Femur (tissue), 1 donor: ENCODE measurements at places on chromosomes 1 and 21.

- peak; percentile 38 for DNase-seq
Observed at GRCh38 chr1:228647523-228648444, 87.5 kb upstream of the RHOU start.

- peak; percentile 23 for DNase-seq
Observed at GRCh38 chr1:100557606-100557953, 19.6 kb downstream of the GPR88 start.

DNA sequence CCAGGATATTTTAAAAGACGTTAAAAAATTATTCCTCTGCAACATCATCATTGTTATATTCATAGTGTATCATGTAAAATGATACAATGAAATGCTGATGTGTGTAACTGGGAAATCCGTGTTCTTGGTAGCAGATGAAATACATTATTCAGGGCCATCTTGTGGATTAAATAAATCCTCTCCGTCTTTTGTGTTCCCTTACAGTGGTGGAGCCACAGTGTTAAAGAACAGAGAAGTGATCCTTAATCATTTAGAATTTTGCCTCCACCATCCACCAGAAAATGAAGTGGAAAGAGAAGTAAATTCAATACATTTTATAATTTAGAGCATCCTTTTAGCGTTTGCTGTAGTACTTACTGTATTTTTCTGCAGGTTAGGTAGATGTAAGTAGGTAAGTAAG, 1.3 kb downstream of the DYRK3 start:
- DNase-seq: no peak

DNA sequence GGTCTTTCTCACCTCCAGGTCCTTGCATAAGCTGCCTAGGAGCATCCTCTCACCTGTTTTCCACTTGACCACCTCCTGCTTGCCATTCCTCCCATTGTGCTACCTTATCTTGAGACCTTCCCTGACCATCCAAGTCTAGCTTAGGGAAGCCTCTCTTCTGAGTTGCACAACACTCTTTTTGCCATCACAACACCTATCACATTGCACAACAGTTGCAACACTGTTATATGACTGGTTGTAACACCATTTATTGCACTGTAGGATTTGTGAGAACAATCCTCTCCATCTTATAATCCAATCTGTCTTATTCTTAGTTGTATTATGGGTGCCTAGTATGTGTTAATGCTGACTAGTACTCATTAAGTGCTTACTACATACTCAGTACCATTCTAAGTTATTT, 488.7 kb downstream of the OMA1 start:
- DNase-seq: no peak

DNA sequence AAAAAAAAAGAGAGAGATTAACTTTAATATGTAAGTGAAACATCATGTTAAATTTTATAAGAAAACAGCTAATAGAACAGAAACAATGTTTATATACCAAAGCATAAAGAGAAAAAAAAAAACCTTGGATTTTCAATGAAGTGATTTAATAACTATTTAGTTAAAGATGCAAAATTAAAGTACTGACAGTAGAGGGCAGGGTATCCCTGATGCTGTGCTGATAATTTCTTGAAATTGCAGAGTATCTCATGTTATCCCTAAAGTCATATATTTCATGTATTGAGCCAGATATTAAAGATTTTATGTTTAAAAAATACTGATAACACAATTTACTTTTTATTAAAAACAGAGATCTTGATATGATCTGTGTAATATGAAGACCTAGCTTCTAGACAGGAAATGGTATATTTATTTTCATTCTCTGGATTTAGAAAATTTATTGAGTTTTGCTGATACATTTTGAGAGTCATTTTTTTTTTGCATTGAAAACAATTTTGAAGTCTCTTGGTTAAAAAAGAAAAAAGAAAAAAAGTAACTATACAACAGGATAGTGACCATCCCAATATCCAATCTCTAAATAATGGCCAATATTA, 273.2 kb downstream of the USP25 start:
- no peak for DNase-seq

- DNase-seq: peak; percentile 37
Observed at GRCh38 chr1:5847013-5847659, 145.1 kb downstream of the NPHP4 start.

DNA sequence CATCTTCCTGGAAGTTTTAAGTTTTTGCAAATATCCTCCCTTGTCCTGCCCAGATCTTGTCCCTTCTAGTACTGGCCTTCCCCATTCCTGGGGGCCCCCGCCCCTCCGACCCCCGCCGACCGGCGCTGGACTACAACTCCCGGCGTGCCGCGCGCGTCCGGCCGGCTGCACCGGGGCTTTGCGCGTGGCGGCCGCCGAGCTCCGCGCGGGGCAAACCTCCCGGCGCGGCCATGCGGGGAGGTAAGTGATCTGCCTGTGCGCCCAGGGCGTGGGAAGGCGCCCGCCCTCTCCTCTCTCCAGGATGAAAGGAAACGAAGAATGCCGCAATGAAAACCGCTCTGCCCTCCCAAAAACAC, 3.2 kb upstream of the SAMD13 start:
- peak; percentile 78 for DNase-seq

- DNase-seq: no peak
Observed at GRCh38 chr1:33292726-33293340, 28.1 kb downstream of the A3GALT2 start.

DNA sequence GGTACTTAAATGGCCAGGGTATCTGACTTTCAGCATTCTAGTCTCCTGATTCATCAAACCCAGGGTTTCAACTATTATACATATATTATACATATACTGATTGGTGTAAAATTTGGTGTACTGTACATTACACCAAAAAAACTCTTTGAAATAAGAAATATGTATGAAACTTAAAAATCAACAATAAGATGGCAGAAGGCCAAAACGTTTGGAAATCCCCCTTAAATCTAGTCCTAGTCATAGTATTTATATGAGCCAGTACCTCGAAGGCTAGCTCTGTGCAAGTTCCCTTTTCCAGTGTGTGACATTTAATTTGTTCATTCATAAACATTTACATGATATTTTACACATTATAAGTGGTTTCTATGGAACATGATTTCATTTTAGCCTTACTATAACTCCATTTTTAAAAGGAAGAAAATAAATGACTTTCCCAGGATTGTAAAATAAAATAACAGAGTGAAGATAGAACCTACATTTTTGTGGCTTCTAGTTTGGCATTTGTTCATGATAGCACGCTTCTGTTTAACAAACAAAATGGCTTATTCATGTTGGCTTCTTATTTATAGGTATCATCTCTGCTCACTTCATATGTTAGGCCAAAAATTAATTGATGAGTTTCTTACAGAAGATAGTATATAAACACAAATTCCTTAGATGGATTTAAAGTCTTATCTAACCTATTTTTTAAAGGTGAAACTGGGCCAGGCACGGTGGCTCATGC, 18.8 kb upstream of the ZNF281 start:
- no peak for DNase-seq

GRCh38 chr1:37811027-37811655, 3.1 kb upstream of the YRDC start:
- peak; percentile 78 for DNase-seq

GRCh38 chr1:32470431-32470830, 5.6 kb downstream of the ZBTB8B start:
- DNase-seq: no peak

GRCh38 chr1:222865718-222866117, 50.9 kb downstream of the DISP1 start:
- DNase-seq: no peak

GRCh38 chr1:119012383-119012782, 24.2 kb upstream of the TBX15 start:
- DNase-seq: no peak

DNA sequence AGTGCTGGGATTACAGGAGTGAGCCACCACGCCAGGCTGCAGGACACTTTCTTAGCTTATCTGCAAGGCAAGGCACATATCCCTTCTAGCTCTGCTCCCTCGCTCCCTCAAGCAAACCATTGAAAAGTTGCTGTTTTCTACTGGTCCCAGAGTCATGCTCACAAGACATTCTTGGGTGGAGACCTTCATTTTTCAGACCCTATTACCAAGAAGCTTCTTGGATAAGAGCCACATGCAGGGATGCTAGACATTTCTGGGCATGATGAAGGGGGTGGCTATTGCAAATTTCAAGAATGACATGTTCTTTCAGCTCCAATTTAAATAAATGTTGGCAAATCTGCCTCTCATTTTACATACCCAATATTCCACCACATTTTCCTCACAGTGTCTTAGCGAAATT, 33.9 kb downstream of the CAPN9 start:
- no peak for DNase-seq

DNA sequence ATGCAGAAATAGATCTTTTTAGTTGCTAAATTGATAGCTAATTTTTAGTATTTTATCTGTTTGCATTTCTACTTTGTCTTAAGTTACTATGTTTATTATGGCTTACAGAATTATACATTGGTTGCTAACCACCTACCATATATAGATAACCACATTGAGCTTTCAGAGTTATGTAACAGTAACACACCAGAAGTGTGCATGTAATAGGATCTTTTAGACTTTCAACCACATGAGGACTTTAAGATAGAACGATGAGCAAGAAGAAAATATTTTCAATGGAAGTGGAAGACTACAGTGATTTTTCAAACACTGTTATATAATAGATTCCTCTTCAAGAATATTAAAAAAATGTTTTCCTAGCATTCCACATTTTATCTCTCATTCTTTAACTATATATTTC, 28.8 kb downstream of the TOR1AIP1 start:
- DNase-seq: no peak

DNA sequence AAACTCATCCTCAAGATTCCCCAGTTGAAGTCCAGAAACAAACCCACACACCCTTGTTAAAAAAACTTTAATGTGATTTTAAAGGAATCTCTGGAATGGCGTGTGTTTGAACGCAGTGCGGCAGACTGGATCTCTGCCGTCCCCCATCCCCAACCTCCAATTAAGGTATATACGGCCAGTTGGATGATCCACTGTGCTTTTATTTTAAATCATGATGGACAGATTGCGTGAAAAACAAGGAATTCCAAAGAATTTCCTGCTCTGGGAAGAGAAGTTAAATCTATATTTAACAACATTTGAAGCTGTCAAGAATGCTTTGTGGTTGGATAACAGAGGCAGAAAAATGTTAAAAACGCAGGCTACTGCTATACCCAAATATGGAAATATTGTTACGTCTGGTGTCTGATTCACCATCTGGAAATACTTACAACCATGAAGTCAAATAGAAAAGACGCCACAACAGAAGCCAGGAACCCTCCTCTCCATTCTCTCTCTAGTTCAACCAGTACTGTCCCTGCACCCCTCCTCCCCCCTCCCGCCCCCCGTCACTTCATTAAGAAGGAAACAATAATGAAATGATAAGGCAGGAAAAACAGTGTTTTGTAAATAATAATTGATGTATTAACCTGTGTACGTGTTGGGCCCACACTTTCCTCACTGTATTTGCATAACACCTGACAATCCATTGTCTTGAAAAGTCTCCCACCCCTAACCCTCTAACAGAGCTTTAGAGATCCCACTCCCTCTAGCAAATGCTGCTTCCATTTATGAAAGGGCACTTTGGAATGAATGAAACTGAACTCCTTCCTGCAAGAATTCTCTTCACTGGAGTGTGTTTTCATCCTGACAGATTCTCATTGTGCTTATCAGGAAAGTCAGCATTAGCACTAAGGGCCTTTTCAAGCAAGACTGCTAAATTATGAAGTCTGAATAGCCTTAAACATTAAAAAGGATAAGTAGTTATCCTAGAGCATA, 2.0 kb upstream of the CCN1 start:
- DNase-seq: peak; percentile 62

GRCh38 chr1:172997941-172998361, 52.8 kb downstream of the TNFSF18 start:
- DNase-seq: no peak
